Esophagus mucosa (tissue), 1 donor: ENCODE measurements at places on chromosomes 1 and 21.

DNA sequence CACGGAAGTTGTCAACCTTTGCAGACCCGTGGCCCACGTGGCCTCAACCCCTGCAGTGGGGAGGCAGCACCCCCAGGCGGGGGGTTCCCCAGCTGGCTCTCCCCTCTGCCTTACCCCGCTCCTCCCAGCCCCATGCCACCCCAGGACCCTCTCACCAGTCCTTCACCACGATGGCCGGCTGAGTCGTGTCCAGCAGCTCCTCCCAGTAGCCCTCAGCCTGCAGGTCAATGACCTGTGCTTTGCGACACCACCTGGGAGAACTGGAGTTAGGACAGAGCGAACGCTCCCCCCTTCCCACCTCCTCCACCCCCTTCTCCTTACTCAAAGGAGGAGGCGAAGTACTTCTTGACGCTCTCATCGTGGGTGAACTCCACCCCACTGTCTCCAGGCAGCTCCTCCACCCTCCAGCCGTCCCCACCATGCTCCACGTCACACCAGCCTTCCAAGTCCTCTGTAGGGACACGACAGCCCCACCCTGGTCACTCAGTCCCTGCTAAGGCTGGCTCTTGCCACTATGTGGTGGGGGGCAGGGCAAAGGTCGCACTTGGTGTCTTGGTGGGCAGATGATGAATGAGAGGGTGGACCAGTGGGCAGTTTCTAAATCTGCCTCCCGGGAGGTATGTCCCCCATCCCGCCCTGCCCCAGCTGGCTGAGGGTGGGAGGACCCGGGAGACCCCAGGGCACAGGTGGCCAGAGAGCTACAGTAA, 4.5 kb downstream of the FBXO2 start:
- ATAC-seq: no peak

GRCh38 chr1:30406996-30407864, 316.2 kb downstream of the MATN1 start:
- no peak for ATAC-seq

DNA sequence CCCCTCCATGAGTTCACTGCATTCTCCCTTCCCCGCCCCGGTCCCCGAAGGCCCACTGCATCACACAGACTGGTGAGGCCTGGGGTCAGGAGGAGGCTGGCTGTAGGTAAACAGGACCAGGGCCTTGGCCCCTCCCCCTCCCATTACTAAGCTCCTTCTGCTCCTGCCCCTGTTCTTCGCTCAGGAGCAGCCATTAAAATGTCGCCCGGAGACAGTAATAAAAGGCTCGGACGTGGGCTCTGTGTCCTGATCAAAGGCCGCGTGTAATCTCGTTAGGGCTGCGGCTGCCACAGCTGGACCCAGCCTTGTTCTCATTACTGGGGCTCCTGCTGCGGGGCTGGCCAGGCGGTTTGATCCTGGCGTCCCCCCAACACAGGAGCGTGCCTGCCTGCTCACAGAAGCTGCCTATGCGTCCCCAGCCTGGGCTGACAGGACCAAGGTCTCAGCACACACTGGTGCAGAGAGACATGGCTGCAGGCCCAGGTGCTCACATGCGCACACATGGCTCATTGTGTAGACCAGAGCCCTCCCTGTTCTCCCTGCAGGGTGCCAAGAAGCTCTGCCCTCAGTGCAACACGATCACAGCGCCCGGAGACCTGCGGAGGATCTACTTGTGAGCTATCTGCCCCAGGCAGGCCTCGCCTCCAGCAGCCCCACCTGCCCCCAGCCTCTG, 24.0 kb downstream of the TMEM53 start:
- no peak for ATAC-seq

GRCh38 chr1:13483946-13484345, 29.9 kb downstream of the LRRC38 start:
- ATAC-seq: no peak

DNA sequence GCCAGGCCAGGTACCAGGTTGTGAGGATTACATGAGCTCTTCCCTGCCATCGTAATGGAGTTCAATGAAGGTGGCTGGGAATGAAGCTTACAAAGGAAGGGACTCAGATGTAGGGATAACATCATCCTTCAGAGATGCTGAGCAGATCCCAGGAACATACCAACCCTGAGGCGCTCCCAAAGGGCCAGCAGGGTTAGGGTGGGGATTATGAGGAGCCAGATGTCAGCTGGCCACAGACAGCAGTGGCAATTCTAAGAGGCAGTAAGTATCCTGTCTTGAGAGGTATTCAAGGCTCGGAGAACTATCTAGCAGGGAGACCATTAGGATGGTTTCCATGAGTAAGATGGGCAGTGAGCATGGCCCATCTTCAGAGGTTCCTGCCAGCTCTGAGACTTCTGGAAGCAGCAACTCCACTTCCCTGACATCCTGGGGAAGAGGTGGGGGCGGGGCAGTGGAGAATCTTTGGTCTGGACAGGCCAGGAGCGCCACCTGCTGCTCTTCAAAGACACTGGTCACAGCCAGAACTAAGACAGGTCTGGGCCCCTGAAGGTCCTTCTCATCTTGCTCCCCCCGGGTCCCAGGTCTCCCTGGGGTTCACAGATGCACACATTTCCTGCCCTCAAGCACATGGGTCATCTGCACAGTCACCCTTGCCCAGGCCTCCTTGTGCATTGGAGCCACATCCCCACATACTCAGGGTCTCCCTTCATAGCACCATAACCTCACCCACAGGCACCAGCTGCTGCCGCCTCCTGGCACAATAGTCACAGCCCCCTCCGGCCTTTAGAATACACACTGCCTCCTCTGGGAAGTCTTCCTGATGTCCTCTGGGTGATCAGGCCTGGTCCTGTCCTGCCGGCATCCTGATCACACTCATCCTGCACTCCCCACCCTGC, 2.7 kb upstream of the SDC3 start:
- peak; percentile 68 for ATAC-seq

- ATAC-seq: peak; percentile 53
These were observed 948 bp downstream of the SEMA4A start for GRCh38 chr1:156154317-156154749.

GRCh38 chr1:115880981-115881672, 40.2 kb upstream of the NHLH2 start:
- ATAC-seq: no peak

GRCh38 chr1:43382027-43382779, 7.4 kb downstream of the MED8 start:
- no peak for ATAC-seq

DNA sequence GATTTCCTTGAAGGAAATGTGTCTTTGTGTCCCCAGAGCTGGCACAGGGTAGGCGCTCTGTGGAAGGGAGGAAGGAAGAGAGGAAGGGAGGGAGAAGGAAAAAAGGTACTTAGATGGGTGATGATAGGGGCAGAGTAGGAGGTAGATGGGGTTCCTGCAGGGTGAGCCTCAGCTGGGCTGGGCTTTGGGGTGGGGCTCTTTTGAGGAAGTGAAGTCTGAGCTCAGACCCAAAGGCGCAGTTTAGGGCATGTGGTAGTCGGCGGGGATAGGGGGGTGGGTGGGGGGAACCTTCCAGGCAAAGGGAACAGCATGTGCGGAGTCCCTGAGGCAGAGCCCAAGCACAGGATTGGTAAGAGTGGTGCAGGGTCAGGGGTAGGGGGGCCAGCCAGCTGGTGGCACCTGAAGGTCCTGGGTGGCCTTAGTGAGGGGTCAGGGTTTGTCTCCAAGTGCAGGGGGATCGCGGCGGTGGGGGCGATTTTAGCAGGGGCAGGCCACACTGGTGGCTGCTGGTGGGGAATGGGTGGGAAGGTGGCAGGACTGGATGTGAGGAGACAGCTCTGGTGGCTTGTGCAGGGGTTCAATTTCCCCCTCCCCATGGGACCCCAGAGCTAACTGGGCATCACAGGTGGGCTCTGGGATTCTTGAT, 8.4 kb upstream of the HTR6 start:
- no peak for ATAC-seq

DNA sequence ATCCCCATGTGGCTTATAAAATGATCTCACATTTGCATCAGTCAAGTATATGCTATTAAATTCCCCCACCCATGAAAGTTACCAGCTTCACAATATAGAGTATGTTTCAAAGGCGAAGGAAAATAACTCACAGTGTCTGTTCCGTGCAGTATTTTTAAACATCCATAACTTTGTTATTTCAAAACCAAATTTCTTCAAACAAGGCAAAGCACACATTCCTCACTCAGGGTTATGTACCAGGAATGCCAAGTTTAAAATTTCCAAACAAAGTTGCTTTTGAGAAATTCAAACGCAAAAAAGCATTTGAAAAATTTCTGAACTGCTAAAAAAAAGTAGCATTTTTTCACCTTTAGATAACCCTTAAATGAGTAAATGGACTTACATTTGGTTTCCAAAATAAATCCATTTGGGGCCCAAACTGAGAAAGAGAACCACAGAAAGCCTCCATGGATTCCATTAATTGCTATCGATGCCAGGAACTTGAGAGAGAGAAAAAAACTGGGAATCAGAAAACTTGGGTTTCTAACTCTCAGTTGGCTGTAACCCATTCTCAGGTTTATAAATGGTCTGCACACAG, 149.5 kb downstream of the SLC30A10 start:
- ATAC-seq: no peak

DNA sequence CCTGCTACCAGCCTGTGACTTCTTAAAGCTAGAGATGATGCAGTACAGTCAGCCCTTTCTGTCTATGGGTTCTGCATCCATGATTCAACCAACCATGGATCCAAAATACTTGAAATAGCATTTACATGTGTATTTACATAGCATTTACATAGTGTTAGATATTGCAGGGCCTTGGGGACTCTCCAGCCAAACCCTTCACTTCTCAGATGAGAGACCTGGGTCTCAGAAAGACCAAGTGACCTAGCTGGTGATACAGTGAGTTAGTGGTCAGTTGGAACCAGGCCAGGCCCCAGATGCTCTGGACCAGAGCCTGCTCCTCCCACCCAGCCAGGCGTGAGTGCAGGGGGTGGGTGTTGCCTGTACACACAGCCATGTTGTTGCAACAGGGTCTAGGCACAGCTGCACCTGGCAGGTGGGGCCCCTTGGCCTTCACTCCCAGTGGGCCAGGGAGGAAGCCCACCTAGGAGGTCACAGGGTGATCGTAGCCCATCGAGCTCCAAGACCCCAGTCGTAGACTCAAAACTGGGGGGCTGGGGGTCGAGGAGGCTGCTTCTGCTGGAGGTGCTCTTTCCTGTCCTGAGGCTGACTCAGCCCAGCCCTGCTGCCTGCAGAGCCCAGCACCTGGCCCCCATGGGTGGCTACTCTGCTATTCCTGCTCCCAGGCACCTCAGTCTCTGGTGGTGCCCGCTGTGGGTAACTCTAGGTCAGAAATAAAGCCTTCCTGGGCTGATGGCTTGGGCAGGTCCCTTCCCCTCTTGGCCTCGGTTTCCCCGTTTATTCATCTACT, 7.7 kb downstream of the TMEM61 start:
- no peak for ATAC-seq

- no peak for ATAC-seq
These were observed 76.0 kb downstream of the GPR88 start for GRCh38 chr1:100613817-100614559.

GRCh38 chr1:231091831-231092301, 51.8 kb upstream of the FAM89A start:
- ATAC-seq: no peak

GRCh38 chr1:14083706-14084105, 383.7 kb downstream of the PRDM2 start:
- no peak for ATAC-seq

- ATAC-seq: no peak
These were observed 67.7 kb upstream of the GCLM start for GRCh38 chr1:93976711-93977597.

- no peak for ATAC-seq
These were observed 54.2 kb upstream of the DNAJC6 start for GRCh38 chr1:65255035-65255655.

DNA sequence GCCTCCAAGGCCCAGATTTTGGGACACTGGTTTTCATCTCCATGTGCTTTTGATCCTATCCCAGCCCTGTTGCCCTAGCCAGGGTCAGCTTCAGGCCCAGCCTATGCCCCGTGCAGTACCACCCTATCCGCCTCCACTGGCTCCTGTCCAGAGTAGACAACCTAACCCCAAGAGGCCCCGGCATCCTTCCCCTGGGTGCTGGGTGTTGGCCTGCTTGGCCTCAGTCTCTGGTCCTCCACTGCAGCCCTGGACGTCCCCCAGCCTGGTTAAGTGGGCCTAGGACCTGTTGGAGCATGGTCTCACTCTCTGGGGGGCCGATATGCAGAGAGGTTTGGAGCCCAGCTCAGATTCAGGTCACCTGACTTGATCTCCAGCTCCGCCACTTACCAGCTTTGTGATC, 1.6 kb downstream of the CSF3R start:
- no peak for ATAC-seq

GRCh38 chr1:66320231-66320630, 213.7 kb upstream of the SGIP1 start:
- ATAC-seq: no peak

GRCh38 chr1:50986653-50987052, 16.6 kb downstream of the CDKN2C start:
- no peak for ATAC-seq

DNA sequence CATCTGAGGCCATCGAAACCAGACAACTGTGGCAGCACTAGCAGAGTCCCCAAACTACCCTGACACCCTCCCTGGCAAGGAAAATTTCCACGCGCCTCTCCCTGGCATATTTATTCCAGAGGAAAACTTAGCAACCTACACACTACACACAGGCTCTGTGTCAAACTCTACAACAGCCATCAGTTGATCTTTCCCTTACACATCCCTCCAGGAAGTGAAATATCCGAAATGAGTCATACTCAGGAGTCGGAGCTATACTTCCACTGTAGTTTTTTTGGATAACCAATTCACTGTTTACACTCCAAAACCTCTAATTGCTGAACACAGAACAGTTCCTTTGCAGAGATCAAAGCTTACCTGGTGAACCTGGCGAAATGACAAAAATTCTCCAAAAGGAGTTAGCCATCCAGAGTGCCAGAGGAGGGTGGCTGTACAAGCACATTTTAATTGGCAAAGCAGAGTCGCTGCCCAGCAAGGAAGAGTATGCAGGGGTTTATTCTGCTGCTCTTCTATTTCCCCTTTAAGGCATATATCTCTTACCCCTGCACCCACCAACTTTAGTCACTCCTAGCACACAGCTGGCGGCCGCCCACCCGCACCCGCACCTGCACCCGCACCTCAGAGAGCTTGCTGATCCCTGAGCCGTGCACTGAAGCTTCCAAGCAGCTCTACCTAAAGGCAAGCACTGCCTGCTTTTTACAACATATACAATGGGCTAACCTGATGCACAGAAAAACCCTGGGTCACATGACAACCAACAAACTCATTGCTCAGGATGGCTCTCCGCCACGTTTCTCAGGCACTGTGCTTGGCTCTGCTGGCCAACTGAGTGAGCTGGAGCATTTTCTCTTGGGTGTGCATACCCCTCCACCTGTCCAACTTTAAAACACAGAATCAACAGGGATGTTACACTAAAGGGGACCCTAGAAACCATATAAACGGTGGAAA, 54.9 kb downstream of the CAPZB start:
- peak; percentile 82 for ATAC-seq

DNA sequence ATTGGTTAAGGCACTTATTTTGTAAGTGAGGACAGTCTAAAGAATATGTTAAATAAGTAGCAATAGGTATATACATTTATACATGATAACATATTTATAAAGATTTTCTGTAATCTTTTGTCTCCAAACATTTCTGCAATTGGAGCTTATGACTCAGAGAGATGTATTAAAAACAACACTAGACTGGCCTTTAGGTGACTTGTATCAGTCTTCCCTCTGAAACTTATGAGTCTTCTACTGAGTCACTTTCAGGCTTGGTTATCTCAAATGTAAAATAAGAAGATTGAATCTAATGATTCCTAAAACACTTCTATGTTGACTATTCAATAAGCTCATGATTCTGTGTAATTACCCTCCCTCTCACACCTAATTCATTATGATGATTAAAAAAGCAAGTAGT, 672.6 kb upstream of the NEGR1 start:
- ATAC-seq: no peak

- no peak for ATAC-seq
These were observed 344.8 kb upstream of the KAZN start for GRCh38 chr1:14253676-14254075.
